ENCODE measurements at places on chromosomes 3 and 15.

GRCh38 chr15:58877999-58878825 is 55.3 kb downstream of the SLTM start:
- no peak for DNase-seq

DNA sequence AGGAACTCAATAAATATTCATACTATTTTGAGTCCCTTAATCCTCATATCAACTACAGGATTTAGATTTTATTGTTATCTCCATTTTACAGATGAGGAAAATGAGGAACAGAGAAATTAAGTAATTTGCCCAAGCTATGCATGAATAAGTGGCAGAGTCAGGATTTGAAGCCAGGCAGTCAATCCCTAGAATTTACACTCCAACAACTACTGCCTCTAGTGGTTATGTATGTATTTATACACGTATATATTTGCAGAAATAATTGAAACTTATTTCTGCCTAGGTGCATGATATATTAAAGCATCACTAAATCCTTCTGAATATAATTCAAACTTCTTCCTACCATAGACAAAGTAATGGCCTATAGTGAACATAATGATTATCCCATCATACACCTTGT is 137.4 kb downstream of the SERPINI1 start:
- no peak for DNase-seq

DNA sequence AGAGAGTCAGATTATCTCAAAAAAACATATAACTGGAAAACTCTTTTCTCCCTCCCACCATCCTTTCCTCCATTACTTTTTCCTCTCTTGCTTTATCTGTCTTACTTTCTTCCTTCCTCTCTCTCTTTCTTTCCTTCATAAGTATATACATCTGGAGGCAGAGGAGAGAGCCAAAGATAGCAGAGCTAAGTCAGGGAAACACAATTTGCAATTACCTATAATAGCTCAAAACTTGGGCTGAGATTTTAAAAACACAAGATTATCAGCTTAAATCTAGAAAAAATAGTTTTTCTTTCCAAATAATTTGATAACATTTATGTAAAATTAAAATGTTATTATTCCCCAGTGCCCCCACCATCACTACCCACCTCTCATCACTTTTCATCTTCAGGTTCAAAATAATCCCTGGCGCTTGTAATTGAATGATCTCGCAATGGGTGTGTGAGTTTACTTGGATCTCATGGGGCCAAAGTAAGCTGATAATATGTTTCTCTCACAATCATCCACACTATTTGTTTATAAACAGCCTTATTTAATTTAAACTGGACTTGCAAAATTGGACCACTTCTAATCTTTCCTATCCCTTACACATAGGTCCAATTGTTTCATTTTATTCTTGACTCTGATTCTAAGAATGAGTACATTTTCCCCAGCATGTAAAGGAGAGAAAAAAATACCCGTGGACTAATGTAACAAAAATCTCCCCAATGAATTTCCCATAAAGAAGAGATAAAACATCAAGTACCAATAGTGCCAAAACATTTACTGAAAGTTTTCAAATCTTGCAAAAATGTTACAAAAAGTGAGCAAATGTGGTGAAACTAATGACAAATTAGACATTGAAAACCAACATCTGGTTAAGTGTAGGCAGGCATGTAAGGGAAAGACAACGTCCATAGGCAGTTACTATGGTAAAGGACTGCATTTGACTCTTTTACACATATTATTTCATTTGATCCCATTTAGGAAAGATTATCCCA is 236.9 kb downstream of the DTWD1 start:
- no peak for DNase-seq

DNA sequence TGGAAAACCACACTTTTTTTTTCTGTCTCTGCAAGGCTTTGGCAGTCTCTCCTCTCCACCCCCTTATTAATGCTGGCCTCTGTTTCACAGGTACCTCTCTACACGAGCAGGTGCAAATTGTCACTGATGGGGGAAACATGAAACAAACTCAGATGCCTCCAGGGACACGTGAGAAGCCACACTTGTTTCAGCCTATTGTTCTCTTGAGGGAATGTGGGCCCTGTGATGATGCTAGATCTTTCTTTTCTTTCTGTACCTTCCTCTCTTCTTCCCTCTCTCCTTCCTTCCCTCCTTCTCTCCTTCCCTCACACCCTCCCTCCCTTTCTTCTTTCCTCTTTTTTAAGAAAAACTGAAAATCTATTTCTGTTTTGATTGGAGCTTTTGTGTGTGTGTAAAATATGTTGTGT is 5.7 kb upstream of the BLM start:
- DNase-seq, result no peak

DNA sequence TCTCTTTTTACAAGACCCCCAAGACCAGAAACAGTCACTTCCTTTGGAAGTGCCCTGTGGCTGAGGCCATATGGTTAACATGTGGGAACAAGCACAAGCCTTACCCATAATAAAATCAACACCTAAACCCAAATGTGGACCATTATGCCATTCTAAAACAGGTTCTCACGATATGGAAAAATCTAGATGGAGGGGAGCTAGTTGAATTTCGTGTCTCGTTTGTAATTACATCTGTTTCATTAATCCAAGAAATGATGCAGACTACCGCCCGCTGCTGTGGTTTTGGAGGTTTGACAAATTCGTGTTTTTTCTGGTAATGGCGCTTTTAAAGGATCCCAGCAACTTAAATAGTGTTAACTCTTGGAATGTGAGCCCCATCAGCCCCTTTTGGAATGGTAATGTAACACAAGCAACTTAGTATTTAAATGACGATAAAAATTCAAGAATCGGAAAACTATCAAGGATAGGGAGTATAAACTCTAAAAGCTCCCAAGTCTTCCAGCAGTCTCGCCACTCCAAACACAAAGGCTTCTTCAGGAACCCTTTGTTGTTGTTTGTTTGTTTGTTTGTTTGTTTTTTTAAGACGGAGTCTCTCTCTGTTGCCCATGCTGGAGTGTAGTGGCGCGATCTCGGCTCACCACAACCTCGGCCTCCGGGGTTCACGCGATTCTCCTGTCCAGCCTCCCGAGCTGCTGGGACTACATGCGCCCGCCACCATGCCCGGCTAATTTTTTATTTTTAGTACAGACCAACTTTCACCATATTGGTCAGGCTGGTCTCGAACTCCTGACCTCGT is 1.1 kb downstream of the CNBP start:
- no peak for DNase-seq

DNA sequence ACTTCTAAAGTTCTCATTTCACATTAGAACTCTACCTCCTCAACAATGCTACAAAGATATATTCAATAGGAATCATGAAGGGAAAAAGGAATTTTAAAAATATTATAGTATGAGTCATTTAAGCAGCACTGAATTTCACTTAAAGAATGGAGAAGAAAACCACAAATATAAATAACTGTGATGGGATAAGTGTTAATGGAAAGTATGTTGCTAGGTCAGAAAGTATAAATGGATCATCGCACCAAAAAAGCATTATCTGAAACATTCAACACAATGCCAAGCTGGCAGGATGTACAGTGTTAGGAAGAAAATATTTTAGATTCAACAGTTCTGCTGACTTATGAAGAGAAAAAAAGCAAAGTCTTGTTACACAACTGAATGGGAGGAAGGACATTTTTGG is 101.4 kb downstream of the TFG start:
- DNase-seq, result no peak

All from stimulated activated CD8-positive, alpha-beta memory T cell treated with anti-CD3 and anti-CD28 coated beads, Interleukin-15, amount 100 ng/mL, for 1 hour (primary cell).